ENCODE measurements at places on chromosomes 2 and 18.

- no peak for DNase-seq
Observed at GRCh38 chr18:79401494-79402208, 5.9 kb downstream of the NFATC1 start.

DNA sequence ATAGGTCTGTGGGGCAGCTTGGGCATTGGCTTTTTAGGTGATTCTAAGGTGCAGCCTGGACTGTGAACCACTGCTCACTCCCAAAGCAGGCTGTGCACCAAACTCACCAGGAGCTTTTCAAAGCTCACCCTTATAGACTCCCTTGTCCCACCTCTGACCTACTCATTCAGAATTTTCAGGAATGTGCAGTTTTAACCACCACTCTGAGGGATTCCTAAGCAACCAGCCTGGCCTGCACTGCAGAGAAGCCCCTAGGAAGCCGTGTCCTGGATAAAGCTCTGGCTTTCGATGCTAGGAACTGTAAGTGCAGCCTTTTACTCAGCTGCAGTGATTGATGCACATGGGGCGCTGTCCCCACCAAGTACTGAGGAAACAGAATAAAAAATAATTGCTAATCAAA, 33.0 kb downstream of the MRO start:
- DNase-seq: no peak

- no peak for DNase-seq
Observed at GRCh38 chr2:233603520-233603919, 13.9 kb upstream of the UGT1A8 start.

- no peak for DNase-seq
Observed at GRCh38 chr2:144523596-144524117, 3.7 kb upstream of the ZEB2 start.

GRCh38 chr2:25383806-25384205, 42.1 kb upstream of the DNMT3A start:
- DNase-seq: no peak

DNA sequence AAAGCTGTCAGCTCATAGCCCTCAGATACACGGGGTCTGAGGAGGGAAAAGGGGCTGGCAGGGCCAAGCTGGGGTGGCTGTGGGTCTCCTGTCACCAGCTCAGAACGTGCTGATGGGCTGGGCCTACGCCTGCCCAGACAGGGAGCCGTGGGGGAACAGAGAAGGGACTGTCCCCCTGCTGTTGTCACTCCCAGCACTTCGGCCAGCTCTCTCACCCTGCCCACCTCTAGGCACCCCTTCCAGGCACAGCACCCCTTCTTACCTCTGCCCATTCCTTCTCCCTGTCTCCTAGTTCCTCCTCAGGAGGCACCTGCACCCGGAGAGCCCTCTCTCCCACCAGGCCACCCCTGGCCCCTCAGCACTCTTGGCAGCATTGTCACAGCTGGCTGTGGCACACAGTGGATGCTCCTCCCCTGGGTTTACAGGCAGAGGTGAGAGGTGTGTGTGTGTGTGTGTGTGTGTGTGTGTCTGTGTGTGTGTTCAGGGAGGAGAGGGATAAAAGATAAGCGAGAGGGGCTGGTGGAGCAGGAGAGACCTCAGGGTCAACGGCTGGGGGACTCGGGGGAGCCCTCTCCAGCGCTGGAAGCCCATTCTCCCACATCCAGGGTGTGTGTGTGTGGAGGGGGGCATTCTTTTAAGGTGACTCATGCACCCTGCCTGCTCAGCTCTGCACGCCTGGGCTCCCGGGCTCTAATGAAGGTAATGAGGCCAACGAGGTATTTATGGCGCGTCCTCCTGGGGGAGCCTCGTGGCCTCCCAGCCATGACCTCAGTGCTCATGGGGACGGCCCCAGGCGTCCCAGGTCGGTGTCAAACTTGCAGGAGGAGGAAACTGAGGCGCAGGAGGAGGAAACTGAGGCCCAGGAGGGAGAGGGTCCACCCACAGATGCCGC, 66.1 kb upstream of the SMAD7 start:
- DNase-seq: no peak

DNA sequence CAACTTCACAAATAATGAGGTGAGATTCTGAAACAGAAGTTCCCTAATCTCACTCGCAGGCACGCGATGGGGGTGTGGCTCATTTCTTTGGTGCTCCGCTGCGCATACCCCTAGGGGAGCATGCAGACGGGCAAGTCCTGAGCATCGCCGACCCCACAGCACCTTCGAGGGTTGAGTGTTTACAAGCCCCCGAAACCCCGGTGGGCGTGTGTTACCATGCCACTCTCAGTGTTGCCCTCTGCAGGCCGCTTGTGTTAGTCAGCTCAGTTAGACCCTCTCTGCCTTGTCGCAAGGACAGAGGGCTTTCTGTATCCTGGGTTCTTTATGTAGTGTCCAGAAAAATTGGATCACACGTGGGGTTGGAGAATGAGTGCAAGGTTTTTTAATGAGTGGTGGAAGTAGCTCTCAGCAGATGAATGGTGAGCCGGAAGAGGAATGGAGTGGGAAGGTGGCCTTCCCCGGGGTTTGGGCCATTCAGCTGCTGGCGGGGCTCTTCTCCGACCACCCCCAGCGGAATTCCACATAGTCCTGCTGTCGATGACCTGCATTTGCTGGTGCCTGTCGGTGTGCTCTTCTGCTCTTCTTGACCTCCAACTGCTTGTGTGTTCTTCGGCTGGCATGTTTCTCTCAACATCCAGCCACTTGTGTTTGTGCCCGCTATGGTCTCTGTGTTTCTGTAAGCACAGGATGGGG, 191.3 kb downstream of the RPRM start:
- DNase-seq: no peak

DNA sequence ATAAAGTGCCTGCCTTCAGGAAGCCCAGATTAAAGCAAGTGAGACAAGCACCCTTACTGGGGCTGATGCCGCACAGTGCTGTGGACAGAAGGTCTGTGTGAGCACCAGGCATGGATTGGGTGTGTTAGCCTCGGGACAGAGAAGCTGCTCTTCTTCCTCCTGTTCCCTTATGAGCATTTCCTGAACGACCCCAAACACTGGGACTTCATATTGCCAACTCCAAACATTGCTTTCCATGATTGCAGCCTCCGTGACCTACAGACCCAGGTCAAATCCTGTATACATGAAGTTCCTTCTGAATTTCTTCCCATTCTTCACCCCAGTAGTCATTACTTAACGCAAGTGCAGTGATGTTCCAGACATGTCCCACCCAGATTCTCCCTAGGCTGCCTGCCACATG, 129.8 kb upstream of the ALKAL2 start:
- no peak for DNase-seq

Data from T-helper 22 cell (primary cell).